ENCODE measurements at places on chromosomes 2 and 18.
A peak's percentile ranks its signal among the peaks of the same experiment; 100 is the strongest.

DNA sequence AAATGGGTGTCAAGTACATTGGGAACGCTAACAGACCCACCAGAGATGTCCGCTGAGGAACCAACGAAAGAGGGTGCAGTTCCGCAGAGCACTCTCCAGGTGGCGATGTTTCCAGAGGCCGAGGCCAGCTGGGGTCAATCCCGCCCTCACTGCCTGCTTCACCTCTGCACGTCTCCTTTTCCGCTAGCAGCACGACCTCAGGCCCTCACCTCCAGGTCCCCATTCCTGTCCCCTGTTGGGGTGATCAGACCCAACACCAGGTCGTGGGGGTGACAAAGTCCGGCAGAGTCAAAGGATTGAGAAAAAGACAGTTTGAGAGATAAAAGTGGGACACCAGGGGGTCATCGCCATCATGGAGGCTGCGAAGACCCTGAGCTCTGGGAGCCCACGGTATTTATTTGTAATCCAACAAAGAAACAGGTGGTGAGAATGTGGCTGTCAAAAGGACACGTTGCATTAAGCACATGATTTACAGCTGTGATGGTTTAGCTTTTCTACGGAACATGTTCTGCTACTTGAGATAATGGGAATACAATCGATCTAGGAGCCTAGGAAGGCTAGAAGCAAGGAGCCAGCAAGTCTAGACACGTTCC lies 27.3 kb downstream of the ZAP70 start:
- DNase-seq = no peak

- no peak for DNase-seq
Observed at GRCh38 chr2:118805064-118805690, 42.3 kb downstream of the EN1 start.

- peak; percentile 85 for DNase-seq
Observed at GRCh38 chr2:96538487-96539214, 2.1 kb downstream of the ARID5A start.

DNA sequence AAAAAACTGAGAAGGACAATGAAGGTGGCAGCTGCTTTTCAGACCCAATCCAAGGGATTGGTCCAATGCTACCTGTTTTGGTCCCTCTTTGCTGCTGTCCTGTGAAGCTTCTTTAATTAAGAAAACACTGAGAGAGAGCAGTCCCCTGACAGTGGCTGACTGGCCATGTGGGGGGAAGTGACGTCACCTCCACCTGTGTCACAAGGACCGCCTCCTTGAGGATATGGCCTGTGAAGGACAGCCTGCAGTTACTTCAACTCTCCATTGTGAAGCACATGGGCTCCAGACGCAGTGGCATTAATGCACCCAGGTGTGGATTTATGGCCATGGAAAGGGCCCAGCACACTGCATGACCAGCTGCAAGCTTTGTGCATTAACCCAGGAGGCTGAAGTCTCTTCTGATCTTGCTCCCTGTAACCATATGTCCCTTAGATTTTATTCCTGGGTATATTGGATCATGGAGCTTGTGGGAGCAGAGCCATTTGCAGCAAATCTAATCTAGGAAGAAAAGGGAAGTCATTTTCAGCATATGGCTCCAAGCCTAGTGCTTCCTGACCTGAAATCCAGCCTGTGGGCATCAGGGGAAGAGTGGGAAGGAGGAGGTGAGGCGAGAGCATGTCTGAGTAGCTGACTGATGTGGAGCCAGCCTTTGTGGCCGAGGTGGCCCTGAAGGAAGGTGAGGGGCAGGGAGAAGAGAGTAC lies 32.2 kb downstream of the KIF5C start:
- no peak for DNase-seq

DNA sequence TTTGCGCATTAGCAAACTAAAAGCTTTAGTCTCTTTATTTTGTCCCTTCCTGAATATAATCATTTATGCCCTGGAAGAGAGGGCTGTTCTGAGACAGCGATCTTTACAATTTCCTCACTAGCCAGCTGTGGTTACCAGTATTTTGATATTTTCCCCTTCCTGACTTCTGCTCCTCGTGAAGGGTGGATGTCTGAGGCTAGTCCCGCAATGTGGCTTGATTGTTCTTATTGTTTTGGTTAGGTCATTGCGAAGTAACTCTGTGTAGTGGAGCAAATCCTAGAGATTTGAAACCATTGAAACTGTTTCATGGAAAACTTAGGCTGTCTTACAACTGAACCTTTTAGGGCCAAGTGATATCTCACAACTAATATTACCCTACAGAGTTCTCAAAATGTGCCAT lies 2.4 kb downstream of the MRPL33 start:
- DNase-seq = no peak

GRCh38 chr2:206700156-206700555 lies 18.0 kb downstream of the DYTN start:
- no peak for DNase-seq

DNA sequence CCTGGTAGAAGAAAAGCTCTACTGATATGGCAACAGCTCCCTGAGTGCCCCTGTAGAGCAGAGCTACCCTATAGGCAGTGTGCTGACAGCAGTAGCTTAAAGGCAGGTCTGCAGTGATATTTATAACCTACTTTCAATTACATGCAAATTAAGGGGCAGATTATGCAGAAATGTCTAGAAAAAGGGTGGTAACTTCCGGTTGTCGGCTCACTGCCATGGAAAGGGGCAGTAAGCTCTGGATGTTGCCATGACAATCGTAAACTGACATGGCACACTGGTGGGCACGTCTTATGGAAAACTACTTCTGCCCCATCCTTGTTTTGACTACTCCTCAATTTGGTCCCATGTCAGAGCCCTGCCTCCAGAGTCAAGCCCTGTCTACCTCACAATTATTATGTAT lies 2.9 kb upstream of the TYMS start:
- no peak for DNase-seq

DNA sequence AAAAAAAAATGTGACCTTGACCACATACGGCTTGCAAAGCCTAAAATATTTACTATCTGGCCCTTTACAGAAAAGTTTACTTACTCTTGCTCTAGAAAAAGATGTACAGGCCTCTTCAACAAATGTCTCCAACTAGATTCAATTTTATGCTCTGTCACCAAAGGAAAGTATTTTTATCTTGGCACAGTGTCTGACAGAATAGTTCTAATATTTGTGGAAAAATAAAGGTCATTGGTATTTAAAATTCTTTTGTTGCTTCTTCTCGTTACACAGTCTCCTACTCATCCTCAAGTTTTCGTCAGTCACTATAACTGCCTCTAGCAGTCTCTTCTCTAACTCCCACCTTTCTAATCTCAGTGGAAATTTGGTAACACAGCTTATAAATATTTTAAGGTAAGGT lies 1.4 kb downstream of the RBKS start:
- no peak for DNase-seq

- no peak for DNase-seq
Observed at GRCh38 chr2:171822525-171823322, 71.3 kb downstream of the SLC25A12 start.

- no peak for DNase-seq
Observed at GRCh38 chr18:67682516-67682915, 166.0 kb upstream of the DSEL start.

DNA sequence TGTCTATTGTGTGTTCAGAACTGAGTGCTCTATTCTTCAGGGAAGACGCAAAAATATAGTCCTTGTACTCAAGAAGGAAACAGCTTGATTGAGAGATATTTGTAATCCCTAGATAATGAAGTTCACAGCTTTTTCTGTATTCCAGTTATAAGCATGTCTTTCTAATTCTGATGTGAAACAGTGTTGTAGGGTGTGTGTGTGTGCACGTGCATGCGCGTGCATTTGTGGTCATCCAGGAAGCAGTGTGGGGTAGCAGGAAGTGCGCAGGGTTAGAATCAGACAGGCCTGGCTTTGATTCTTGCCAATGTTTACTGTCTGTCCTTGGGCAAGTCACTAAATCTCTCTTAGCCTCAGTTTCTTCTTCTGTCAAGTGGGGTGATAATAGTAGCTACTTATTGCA lies 87.9 kb downstream of the NPAS2 start:
- no peak for DNase-seq

DNA sequence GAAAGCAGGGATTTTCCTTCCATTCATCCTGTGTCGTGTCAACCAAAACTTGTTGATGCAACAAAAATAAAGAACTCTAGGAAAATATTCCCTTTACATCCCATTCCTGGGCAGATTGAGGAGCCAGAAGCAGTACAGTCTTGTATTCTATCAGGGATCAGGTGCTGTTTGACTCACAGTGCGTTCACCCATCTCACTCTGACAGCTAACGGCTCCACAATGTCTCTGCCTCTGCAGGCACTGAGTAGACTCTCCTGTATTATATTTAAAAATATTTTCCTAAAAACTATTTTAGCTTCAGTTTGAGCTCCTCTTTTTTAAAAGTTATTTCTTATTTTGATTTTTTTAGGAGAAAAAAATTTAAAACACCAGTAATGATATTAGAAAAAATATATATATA lies 600.6 kb upstream of the SALL3 start:
- no peak for DNase-seq

GRCh38 chr18:78642296-78642951 lies 337.2 kb upstream of the SALL3 start:
- DNase-seq = no peak

DNA sequence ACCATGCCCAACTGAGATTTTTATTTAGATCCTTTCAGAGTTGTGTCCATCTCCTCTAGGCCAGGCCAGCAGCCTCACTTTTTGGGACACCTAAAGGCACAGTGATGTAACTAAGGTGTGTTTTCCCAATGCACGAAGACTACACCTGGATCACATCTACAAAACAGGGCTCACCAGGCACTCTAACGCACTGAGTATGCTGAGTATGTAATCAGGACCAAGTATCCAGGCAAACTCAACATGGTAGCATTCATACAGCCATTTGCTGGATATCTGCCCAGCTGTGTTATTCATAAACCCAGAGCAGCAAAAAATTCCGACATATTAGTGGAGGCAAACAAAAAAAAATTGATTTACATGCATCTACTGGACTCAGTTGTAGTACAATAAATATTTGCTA lies 33.8 kb downstream of the LPIN2 start:
- no peak for DNase-seq

GRCh38 chr18:51957001-51957400 lies 383.0 kb upstream of the DCC start:
- DNase-seq = no peak

GRCh38 chr2:38620282-38620977 lies 17.7 kb upstream of the HNRNPLL start:
- DNase-seq = no peak

- no peak for DNase-seq
Observed at GRCh38 chr2:96103187-96103601, 13.2 kb downstream of the ADRA2B start.

- no peak for DNase-seq
Observed at GRCh38 chr2:48756289-48756688, 765 bp upstream of the LHCGR start.

- DNase-seq = no peak
Observed at GRCh38 chr2:72332720-72333119, 185.1 kb upstream of the CYP26B1 start.

DNA sequence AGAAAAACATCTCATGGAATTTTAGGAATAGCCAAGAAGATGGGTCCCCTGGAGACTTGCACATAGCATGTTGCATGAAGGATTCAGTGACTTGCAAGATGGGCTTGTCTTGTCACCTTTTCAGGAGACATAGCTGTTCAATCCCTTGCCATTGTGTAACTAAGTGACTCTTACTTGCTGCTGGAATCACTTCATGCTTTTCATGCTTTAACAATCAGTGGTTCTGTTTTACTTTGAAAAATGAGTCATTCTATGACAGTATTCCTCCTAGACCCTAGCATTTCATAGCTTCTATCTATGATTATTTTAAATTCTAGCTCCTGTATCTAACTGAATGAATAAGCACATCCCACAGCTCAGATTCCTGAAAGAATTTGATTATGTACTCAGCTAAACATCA lies 2.8 kb downstream of the KYNU start:
- DNase-seq = no peak

DNA sequence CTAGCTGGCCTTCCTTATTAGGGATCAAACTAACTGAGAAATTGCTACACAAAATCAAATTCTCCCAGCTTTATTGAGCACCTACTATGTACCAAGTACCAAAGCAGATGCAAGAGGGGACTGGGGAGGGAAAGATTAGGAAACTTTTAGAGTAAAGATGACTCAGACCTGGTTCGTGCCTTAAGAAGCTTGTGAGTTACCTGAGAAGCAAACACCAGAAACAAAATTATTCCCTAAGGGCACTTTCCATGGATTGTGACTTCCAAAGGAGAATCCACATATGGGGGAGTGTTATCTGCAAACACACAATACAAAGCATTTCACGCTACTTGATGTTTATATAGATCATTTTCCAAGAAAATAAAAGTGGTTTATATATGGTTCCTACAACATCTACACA lies 326.9 kb upstream of the HNRNPA3 start:
- no peak for DNase-seq

DNA sequence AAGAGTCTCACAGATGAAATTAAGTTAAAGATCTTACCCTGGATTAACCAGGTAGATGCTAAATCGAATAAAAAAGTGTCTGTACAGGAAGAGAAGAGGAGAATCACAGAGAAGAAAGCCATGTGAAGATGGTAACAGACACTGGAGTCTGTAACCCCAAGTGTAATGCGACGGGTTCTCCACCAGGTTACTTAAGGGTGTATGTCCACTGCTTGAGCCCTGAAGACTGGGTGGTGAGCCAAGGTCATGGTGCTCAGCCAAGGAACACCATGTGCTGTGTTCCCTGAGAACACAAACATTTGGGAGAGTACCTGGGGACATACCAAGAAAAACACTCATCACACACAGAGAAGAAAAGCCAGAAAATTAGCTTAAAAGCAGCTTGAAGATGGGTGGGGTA lies 8.2 kb upstream of the ACADL start:
- DNase-seq = no peak

DNA sequence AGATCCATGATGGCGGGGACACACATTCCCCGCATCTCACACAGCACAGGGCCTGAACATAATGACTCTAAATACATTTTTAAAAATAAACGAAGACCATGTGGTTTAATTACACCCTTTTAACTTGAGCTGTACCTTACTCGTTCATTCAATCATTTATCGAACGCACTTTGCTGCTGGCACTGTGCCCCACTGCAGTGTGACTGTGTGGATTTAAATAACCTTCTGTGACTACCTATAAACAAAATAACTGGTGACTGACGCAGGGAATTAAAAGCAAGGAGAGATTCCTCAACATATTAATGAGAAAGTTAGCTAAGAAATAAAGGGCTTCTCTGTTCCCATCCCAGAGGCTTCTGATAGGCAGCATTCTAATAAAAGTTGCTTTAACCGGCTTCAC lies 10.9 kb upstream of the FZD7 start:
- no peak for DNase-seq

GRCh38 chr2:188751816-188752215 lies 222.4 kb upstream of the COL3A1 start:
- no peak for DNase-seq

GRCh38 chr2:214103276-214104001 lies 307.4 kb upstream of the VWC2L start:
- no peak for DNase-seq

DNA sequence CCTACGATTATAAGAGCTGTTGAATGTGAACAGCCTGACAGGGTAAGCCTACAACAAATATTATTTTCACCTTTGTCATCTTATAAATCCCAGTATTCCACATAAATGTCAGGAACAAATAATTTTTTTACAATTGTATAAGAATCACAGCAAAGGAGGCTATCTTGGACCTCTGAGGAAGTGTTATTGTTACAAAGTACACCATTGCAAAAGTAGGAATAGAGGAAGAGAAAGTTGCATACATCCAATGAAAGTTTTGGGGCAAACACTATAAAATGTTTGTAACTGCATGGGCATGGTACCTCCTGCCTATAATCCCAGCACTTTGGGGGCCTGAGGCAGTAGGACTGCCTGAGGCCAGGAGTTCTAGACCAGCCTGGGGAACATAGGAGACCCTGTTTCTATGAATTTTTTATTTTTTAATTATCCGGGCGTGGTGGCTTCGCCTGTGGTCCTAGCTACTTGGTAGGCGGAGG lies 715 bp upstream of the MEMO1 start:
- no peak for DNase-seq

- peak; percentile 14 for DNase-seq
Observed at GRCh38 chr18:60560071-60560470, 187.5 kb upstream of the MC4R start.
